ENCODE measurements at places on chromosomes 5 and 9.

- DNase-seq = no peak
Observed at GRCh38 chr5:68898951-68899471, 194.8 kb upstream of the SLC30A5 start.

DNA sequence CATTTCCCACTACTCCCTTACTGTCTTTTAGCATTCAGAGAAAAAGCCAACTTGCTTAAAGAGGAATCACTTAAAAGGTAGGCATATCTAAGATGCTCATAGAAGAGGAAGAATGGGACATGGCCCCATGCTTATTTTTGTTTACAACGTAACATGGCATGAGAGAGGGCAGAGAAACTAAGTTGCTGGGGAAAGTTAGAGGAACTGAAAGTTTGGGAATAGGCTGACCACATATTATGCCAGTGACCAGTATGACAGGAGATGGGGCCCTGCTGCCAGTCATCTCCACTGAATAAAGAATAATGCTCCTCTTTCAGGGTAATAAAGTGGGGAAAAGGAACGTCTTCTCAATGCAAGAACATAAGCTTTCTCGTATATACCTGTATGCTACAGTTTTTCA lies 1.9 kb downstream of the PLPP6 start:
- DNase-seq = no peak

DNA sequence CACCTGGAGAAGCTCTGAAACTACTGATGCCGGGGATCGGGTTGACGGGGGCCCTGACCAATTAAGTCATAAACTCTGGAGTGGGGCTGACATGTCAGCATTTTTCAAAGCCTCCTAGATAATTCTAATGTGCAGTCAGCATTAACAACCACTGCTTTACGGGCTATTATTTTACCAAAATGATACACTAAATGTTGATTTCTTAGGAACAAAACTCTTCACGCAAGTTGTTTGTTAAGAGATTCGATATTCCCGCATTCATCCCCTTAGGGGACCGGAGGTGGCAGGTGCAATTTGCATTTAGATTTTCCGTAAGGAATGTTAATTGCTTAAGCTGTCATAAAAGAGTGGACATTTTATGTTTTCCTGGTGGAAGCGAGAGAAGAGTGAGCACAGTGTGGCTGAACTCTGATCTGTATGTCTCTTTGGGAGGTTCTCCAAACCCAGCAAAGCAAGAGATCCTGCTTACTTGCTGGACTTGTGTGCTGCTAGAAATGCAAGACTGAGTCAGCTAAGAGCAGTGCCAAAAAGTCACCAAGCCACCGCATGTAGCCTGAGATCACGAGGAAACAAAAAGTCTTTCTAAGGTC lies 77.6 kb downstream of the UGCG start:
- no peak for DNase-seq

DNA sequence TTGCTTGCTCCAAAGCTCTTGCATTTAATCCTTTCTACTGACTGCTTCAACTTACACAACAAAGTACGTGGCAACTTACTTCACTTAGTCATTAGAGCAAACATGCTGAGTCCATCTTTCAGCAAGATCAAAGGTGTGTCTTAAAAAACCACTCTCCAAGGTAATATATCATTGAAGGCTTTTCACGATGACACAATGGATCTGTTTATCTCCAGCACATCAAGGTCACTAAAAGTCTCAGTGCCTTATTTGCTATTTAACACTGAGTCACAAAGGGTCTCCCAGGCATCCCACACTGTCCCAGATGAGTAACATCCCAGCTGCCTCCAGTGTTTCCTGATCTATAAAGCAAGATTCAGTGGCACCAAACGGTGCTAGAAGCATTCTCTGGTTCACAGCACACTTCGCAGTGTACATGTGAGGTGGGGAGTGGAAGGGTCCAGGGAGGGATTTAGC lies 3.7 kb upstream of the CLK4 start:
- DNase-seq = no peak

DNA sequence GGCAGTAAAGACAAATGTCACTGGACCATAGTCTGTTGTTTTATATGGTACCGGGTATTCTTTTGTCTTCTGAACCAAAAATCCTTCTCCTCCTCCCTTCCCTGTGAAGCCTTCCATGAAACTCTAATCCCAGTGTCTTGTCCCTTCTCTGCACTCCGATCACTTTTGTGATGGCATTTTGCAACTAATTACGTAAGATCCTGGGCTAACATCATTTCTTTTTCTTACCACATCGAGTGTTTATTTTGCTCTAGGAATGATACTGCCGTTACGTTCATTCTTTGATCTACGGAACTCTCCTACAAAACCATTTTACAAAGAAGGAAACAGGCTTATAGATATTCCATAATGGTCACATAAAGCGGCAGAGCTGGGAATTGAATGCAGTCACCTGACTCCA lies 33.7 kb downstream of the SNX18 start:
- DNase-seq = no peak

DNA sequence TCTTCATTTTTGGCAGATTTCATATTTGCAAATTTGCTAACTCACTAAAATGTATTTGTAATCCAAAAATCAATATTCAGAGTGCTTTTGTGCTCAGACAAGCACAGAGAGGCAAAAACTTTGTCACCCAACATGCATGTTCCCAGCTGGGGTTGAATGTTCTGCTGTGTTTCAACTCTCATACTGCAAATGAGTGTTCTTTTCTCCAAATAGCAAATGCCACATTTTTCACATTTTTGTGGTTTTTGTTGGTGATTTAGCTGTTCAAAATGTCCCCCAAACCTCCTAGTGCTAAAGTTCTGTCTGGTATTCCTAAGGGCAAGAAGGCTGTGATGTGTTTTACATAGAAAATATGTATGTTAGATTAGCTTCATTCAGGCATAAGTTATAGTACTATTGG lies 87.3 kb upstream of the PCSK5 start:
- no peak for DNase-seq

DNA sequence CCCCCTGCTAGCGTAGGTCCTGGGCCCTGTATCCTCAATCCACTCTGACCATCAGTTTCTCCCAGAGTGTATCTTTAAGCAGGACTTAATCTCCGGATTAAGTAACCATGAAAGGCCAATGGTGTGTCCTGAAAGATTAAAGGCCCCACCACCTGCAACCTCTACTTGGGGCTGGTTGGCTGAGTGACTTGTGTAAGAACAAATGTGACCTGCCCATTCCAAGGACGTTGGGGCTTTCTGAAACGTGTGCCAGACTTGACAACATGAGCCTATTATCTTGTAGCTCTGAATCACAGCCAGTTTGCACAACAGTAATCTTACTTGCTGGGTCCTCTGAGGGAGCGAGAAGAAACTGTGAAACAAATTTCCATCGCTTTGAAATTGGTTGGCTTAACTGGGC lies 3.1 kb upstream of the PRELID2 start:
- no peak for DNase-seq

GRCh38 chr5:2840372-2840915 lies 89.0 kb upstream of the IRX2 start:
- DNase-seq = no peak

- no peak for DNase-seq
Observed at GRCh38 chr5:76341651-76342334, 61.3 kb upstream of the IQGAP2 start.

DNA sequence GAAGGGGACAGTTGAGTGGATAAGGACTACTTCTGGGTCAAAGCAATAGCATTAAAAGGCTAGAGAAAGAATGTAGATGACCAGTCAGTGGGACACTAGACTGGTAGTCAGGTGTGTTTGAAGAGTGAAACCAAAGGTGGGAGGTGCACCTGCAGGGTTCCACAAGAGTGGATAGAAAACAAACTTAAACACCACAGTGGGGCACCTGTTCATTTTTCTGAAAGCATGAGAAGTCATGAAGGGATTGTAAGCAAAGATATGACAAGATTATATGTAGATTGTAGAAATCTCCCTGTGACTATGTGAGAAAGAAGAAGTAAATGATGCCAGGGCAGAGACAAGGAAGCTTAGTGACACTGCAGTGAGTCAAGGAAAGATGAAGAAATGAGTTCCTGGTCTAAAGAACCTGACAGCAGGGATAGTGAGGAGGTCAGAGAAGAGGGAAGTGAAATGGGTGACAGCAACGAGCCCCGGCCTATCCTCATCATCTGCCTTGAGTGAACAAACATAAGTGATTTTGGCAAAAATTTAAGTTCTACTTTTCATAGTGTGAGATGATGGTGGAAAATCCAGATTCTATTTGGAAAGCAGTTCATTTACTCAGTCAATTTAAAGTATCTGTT lies 296.9 kb downstream of the TLE4 start:
- no peak for DNase-seq

- no peak for DNase-seq
Observed at GRCh38 chr5:159915904-159916840, at the start of gene ADRA1B. Gene ADRA1B (plus strand): TSS chr5:159916482. CDS start chr5:159916906, 424 bp downstream.

GRCh38 chr9:1429297-1429696 lies 379.1 kb downstream of the DMRT2 start:
- no peak for DNase-seq

Data from stimulated activated CD4-positive, alpha-beta T cell treated with anti-CD3 and anti-CD28 coated beads, Interleukin-1b, Interleukin-23, amount 100 ng/mL, for 1 hour (primary cell).